ENCODE measurements at places on chromosomes 5 and 9. TPM values are rescaled to one million over a fixed set of nuclear protein-coding genes. Genes with fewer than 3 reads are reported as not detected.

INSL6 gene
- polyA plus RNA-seq: 0.21 TPM

GRCh38 chr9:34948451-34948850, 9.6 kb upstream of the PHF24 start:
- no peak for DNase-seq

GRCh38 chr9:80792726-80793125, 896.6 kb downstream of the TLE1 start:
- no peak for DNase-seq

C9 gene
- polyA plus RNA-seq: 0.16 TPM

RLN2 gene
- polyA plus RNA-seq: 3.6 TPM

Data from right renal pelvis (tissue), 4 donors.